Fibroblast of upper back skin (primary cell): ENCODE measurements at places on chromosomes 3 and 15.

DNA sequence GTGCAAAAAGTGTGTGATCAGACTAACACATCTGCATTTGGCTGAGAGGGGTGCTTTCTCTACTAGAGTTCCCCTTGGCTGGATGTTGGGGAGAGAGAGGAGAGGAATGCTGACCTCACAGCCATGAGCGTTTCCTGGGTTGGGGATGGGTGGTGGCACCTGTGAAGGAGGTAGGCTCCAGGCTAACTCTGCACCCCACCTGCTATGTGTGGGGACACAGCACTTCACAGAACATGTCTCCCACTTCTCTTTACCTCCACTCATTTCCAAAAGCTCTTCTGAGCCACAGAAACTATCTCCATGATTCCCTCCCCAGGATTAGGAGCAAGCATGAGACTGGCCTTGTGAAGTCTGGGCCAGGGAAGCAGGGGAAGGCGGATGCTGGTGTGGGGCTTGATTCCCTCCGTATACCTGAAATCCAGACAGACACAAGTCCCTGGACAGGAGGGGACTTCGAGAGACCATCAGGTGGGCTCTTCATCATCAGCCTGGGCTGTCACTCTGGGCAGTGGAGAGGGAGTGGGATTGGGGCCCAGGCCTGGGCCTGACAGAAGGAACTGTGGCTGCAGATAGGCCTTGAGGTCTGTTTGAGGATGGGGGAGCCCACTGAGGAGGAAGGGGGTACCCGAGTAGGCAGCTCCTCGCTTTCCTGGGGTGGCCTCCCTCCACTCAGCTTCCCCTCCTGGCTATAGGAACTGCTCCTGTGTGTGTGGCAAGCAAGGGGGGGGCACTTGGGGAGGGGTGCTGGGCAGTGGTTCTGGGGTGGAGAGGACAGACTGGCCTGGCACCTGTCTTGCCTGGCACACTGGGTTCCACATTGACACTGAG lies 40.7 kb downstream of the FEM1B start:
- no peak for DNase-seq

GRCh38 chr15:52288051-52288942 lies 7.3 kb downstream of the MYO5C start:
- no peak for DNase-seq

DNA sequence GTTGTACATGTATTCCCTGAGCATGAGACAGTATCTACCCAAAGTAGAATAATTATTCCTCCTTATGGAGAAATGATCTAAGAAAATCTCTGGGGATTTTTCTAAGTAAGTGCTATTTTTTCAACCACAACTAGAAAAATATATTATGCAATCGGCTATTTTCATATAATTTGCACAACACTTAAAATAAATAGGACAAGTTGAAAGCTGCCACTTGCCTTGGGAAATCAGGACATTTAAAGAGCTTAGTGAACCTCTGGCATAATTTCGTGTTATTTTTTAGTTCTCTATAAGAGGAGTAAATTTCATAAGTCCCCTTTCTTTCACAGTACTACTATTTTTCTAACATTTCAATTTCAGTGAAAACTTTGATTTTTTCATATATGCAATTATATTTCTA lies 672.1 kb downstream of the OTOL1 start:
- no peak for DNase-seq

GRCh38 chr3:120550546-120550945 lies 45.6 kb upstream of the NDUFB4 start:
- peak; percentile 73 for DNase-seq

DNA sequence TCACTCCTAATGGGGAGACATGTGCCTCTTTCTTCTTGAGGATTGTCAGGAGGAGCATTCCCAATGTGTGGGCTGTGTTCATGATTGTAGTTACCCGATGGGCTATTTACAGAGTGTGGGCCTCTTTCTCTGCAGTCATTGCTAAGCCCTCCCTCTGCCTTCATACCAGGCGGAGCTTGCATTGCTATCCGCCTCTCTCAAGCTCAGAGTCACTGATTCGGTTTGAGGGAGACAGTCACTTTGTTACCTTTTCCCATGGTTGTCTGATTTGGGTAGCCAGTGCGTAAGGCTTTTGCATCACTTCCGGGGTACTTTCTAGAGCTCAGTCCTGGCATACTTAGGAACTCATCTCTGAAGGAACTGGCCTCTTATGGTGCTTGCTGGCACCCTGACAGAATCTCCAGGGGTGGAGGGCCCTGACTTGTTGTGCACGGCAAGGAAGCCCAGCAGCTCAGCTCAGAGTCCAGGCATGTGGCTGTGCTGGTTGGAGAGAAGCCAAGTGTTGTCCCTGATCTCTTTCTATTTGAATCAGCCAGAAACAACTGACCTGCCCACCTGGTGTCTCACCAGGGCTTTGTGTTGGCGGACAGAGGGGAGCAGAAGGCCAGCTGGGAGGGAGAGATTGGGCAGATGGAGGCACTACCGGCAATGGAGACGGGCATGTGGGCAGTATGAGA lies 79.8 kb downstream of the EPHB1 start:
- peak; percentile 22 for DNase-seq

GRCh38 chr3:177461765-177462164 lies 264.5 kb upstream of the TBL1XR1 start:
- peak; percentile 48 for DNase-seq

DNA sequence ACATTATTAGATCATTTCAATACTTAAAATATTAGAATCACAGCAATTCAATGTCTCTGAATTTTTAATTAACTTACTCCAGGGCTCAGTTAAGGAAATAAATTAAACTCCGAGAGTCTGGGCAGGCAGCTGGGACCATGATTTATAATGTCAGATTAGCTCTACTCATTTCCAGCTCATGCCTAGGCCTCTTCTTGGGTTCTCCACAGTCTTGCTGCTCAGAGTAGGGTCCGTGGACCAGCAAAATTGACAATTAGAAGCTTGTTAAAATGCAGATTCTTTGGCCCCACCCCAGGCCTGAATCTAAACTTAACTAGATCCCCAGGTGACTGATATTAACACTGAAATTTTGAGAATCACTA lies 28.2 kb downstream of the ADAMTS9 start:
- no peak for DNase-seq

- no peak for DNase-seq
Measured at GRCh38 chr3:23136054-23136453, 67.1 kb upstream of the UBE2E2 start.

DNA sequence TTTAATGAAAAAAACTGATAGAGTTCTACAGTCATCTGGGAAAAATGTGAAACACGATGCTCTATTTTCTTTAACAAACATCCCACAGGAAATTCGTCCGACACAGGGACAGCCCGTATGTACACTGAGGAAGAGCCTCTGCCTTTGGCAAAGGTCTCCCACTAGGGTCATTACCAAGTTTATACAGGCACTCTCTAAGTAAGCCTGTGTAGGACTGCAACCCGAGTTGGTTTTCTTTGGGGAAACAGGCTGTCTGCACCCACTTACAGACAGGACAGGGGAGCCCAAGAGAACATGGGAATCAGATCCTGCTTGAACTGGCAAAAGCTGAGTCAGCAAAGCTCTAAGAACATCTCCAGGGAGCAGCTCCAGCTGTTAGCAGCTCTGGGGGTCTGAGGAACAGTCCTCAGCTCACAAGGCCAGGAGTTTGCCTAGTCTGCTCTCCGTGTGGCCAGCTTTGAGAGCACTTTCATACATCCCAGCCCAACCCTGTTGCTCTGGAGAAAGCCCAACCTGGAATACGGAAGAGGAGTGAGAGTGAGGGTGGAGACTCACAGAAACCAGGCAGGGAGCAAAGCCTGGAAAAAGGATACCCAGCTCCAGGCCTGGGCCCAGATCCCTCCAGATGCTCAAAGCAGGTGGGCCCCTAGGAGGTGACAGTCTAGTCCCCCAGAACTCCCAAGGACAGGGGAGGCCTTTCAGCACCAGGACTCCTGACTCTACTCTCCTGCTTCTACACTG lies 1.9 kb downstream of the TBC1D2B start:
- peak; percentile 92 for DNase-seq

- DNase-seq: no peak
Measured at GRCh38 chr15:89898146-89898545, 4.4 kb upstream of the AP3S2 start.

DNA sequence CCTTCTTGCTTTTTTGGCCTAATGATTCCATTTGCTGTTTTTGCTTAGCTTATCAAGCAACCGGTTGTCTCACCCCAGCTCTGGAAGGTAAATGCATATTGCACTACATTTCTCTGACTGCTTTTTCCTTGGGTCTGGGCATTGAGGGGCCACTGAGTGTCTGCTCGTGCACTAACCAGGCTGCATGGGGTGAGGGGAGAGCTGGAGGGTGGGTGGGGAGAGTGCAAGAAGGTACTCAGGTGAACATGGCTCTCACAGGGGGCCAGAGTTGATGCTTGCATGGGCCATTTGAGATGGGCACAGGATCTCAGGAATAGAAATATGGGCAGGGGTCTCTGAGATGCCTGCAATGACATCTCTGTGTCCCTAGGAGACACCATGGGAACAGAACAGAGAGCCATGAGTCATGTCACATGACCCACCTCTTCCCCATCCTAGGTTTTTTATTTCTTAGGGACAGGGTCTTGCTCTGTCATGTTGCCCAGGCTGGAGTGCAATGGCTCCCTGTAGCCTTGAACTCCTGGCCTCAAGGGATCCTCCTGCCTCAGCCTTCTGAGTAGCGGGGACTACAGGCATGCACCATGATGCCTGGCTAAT lies 6.2 kb downstream of the ALPK3 start:
- DNase-seq: no peak

GRCh38 chr3:9439331-9439730 lies 41.9 kb downstream of the SETD5 start:
- no peak for DNase-seq

GRCh38 chr15:33188641-33189257 lies 5.8 kb downstream of the FMN1 start:
- DNase-seq: no peak

- DNase-seq: peak; percentile 71
Measured at GRCh38 chr3:98022978-98023820, 11.9 kb downstream of the GABRR3 start.

DNA sequence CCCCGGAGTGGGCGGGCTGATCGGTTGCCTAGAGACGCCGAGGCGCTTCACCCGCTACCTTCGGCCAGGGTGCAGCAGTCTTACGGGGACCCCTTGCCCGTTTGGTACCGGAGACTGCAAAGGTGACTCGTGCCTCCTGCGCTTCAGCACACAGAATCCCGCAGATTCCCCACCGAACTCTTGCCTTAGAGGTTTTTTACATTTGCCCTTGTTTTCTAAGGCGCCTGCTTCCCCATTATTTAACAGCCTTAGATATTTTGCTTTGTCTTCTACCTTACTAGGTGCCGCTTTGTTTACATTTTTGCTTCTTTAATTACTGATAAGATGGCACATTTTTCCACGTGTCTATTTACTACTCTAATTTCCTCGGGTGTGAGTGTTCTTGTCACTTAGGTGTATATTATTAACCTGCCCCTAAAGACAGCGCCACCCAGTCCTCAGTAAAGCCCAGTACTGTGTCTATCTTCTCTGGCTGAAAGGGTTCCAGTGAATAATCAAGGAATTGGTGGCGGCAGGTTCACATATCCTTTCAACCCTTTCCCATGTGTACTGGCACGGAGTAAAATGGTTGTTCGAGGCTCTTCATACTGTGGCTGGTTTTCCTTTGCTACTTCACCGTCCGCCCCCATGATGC lies 573 bp upstream of the CEP152 start:
- DNase-seq: no peak

DNA sequence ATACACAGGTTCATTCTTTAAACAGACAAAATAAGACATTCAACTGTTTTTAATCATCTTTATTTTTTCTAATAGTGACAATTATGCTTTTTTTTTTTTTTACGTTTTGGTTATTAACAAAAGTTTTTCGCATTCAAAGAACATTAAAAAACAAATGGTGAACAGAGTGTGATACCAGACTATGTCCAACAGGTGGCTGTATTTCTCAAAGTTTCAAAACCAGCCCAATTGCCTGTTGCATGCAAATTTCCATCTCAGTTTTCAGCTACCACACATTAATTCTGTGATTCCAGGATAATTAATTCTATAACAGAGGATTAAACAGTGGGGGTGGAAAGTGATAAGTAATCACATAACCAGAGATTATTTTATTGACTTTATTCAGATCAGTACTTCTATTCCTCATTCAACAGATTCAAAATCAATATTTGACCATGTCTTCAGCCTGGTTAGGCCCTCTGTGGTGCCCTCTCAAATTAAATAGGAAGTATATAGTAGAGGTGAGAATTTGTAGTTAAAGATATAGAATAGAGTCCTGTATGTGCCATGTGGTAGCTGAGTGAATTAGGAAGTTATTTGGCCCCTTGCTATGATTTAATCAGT lies 122.2 kb upstream of the DCBLD2 start:
- DNase-seq: peak; percentile 56

DNA sequence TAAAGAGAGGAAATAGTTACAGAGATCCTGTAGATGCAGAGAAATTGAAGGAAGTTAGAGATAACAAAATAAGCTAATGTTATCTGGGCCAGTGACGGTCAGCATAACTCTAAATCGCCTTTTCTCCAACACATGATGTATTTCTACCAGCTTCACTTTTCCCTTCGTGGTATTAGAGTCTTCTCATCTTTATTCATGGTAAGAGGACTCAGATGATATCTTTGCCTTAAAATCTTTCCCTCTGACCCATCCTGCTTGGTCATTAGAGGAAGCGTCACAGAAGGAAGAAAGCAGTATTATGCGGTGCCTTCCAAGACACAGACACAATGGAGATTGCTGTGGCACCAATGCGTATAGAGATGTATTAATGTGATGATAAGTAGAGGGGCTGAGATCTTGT lies 320.7 kb upstream of the GOLIM4 start:
- DNase-seq: no peak

DNA sequence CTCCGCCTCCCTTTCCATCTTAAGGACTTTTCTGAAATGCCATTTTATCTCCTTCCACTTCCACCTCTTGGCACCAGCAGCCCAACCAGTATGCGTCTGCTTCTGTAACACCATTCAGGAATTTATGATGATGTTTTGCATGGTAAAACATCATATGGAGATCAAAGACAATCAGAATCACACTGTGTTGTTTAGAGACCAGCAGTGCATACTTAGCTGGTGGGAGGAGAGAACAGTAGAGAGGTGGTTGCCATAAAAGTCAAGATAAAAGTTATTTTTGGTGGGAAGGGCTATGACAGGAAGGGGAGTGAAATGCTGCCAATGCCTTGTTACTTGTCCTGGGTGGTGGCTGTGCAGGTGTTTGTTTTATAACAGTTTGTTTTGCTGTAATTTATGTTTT lies 268.0 kb downstream of the OPA1 start:
- no peak for DNase-seq

- DNase-seq: no peak
Measured at GRCh38 chr3:148773805-148774204, 53.8 kb upstream of the CPB1 start.

- DNase-seq: peak; percentile 87
Measured at GRCh38 chr3:60301142-60301541, 950.1 kb downstream of the FHIT start.

GRCh38 chr15:67750371-67750770 lies 74.9 kb upstream of the SKOR1 start:
- DNase-seq: no peak

DNA sequence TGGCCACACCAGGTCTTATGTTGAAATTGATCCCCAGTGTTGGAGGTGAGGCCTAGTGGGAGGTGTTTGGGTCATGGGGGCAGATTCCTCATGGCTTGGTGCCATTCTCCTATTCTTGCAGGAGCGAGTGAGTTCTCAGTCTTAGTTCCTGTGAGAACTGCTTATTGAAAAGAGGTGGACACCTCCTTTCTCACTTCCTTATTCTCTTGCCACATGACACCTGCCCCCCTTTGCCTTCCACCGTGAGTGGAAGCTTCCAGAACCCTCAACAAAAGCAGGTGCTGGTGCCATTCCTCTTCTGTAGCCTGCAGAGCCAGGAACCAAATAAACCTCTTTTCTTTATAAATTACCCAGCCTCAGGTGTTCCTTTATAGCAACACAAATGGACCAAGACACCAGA lies 318.1 kb upstream of the MCTP2 start:
- DNase-seq: no peak
